ENCODE measurements at places on chromosomes 4 and X.

- DNase-seq: no peak
Measured at GRCh38 chr4:169438057-169438480, 167.3 kb upstream of the SH3RF1 start.

DNA sequence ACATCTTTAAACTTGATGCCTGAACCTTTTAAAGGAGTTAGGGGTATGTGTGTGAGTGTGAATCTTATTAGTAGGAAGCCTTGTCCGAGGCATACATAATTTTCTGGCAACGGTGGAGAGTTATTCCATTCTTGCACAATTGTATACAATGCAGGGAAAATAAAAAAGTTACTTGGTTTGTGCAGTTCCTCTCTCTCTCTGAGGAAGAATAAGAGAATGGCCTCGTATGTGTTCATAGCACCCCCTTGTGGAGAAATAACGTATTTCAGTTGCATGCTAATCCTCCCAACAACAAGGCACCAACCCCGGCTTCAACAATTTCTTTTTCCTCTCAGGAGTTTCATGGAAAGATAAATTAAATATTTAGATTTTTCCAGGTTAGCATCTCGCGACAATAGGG lies 33.7 kb upstream of the FGF13 start:
- DNase-seq: no peak

GRCh38 chrX:136057567-136057966 lies 72.3 kb downstream of the SLC9A6 start:
- DNase-seq: no peak

DNA sequence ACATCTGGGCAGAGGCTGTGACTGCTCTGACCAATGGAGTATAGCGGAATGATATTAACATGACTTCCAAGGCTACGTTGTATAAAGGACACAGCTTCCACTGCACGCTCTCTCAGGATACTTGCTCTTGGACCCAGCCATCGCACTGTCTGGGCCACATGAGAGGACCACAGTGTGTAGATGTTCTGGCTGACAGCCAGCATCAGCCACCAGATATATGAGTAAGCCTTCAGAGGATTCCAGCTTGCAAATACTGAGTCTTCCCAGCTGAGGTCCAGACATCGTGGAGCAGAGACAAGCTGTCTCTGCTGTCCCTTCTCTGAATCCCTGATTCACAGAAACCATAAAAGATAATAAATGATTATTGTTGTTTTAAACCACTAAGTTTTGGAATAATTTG lies 146.8 kb upstream of the USP9X start:
- no peak for DNase-seq

DNA sequence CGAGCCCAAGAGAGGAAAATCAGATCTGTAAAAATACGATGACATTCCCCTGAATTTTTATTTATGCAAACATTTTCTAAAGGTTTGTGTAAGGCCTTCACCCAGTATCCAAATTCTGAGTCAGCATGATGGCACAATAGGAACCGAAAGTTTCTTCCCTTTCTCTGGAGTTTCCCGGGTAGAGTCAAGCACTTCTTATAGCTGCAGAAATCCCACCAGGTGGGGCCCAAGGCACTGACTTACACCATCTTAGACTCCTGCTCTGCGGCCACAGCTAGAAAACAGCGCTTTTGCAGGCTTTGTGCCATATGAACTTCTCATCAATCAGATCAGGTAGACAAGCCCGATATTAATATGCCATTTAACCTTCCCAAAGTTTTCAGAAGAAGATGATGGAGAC lies 13.4 kb downstream of the LEF1 start:
- no peak for DNase-seq

DNA sequence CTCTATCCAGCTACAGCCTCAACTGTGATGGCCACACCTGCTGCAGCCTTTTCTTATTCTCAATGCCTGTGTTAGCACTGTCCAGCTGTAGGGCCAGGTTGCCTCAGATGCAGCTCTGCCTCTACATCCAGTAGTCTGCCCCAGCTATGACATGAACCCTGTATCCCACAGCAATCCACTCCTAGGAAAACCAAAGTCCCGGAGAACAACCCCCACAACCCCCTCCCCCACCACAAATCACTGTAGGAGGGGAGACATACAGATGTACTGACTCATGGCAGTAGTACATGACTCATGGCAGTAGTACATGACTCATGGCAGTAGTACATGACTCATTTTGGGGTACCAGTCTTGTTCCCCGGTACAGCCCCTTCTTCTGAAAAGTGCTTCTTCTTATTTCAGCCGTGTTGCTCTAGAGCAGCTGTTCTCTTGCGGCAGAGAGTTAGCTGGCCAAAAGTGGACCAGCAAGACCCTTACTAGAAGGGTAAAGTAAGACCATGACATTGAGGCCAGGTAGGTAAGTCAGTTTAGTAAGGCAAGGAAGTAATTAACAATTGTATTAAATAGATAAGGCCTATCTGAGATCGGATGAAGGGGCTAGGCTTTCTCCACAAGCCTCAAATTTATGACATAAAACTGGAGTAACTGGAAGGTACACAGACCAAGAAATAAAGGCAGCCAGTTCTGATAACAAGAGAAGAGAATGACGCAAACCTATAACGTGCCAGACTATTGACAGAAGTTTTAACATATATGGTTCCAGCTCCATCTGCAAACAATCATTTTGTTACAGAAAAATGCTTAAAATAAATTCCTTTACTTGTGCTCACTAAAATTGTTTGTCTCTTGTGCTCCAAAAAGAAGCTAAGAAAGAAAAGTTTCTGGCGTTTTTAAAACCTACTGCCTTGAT lies 221.4 kb downstream of the TACR3 start:
- DNase-seq: no peak

- DNase-seq: no peak
Measured at GRCh38 chr4:188194421-188194820, 55.2 kb downstream of the TRIML1 start.

- no peak for DNase-seq
Measured at GRCh38 chr4:133014473-133015135, 134.5 kb upstream of the PCDH10 start.

DNA sequence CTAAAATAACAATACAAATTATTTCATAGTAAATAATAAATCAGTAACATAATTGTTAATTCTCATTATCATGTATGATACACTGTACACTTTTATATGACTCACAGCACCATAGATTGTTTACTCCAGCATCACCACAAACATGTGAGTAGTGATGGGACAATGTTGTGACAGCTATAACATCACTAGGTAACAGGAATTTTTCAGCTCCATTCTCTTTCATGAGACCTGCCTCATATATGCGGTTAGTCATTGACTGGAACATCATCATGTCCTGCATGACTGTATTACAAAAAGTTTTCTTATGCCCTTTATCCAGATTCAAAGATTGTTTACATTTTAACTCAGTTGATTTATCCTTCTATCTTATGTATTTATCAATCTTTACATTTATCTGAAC lies 1530.0 kb downstream of the PCDH18 start:
- DNase-seq: no peak

DNA sequence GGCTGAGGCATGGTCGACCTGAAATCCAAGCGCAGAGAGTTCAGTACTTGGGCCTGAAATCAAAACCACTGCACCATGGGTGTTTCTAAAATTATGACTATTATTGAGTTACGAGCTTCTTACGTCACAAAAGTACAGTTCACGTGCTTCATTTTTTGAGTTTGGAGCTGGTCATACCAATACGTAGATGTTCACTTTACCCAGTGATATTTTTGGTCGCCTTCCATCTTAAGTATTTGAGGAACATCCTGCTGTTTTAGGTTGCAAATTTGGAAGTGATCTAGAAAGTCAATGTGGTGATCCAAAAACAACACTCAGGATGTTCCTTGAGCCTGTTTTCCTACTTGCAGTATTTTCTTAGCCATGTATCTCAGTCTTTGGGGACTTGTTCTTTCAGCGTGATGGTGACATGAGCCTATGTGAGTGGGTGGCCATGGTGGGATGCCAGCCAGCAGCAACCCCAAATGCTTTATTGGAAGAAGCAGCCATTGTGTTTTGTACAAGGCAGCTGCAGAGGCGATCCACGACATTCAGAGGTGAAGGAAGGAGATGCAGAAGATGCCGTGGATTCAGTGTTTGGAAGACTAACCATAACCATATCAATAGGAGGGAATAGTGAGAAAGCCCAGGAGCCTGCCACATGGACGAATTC lies 28.7 kb downstream of the LDB2 start:
- DNase-seq: no peak

- no peak for DNase-seq
Measured at GRCh38 chr4:4559596-4559995, 17.7 kb upstream of the STX18 start.

- no peak for DNase-seq
Measured at GRCh38 chr4:155062948-155063347, 145.5 kb upstream of the NPY2R start.

GRCh38 chr4:147547314-147548056 lies 66.6 kb downstream of the EDNRA start:
- no peak for DNase-seq

- DNase-seq: no peak
Measured at GRCh38 chr4:28228561-28229491, 1368.2 kb downstream of the STIM2 start.

DNA sequence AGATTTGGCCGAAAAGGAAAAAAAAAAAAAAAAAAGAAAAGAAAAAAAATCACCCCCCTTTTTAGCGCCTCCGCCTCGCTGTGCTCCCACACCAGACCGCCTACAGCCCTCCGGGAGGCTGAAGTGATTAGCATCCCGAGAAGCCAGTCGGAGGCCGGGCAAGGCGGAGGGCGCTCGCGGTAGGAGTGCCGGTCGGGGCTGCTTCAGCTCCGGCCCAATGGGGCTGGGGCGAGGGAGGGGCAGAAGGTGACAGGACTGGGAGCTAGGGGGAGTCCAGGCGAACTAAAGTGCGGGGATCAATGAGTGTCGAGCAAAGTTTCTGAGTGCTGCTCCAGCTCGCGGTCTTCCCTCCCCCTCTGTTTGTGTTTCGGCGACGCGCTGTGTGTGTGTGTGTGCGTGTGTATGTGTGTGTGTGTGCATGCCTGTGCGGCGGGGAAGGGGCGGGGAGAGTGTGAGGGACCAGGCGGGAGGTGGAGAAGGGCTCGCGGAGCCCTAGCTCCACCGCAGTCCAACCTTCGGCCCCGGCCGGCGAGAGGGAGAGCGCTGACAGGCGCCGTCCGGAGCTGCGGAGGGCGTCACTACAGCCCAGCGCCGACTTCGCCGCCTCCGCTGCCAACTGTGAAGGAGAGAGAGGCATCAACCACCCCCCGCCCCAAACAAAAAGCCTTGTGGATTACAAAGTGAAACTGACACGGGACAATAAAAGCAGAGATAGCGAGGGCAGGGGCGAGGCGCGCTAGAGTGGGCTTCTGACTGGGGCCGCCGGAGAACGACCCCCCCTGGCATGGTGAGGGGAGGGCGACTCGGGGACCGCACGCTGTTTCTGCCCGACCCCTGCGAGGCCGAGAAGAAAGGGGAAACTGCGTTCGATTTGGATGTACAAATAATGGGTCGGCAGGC lies at the start of gene FAT4:
Gene FAT4 (plus strand): TSS at position 280 of the 900 bp plus-strand sequence. CDS start 1,457 bp downstream, outside the sequence.
- DNase-seq: peak; percentile 95

DNA sequence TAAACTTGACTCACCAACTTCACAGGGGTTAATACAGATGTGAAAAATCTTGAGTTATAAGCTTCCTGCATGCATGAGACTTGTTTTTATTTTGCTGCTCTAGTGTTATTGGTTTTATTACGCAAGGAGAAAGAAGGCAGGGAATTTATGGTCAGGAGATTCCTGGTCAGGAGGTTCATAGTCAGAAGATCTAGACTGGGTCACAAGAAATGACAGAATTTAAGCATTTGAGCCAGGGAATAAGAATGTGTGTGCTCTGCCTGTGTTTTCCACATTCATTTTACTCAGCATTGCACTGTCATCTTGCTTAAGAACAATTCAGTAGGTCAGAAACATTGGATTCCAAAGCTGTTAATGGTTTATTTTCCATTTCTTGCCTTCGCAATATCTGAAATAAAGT lies 2522.1 kb downstream of the ARAP2 start:
- DNase-seq: no peak
